GM04504 (cell line): ENCODE measurements at places on chromosomes 5 and 9.
A peak's percentile ranks its signal among the peaks of the same experiment; 100 is the strongest.

GRCh38 chr9:75903785-75904360 is 13.4 kb downstream of the PCSK5 start:
- DNase-seq: no peak

GRCh38 chr5:231661-232060 is 13.5 kb downstream of the SDHA start:
- DNase-seq: no peak

DNA sequence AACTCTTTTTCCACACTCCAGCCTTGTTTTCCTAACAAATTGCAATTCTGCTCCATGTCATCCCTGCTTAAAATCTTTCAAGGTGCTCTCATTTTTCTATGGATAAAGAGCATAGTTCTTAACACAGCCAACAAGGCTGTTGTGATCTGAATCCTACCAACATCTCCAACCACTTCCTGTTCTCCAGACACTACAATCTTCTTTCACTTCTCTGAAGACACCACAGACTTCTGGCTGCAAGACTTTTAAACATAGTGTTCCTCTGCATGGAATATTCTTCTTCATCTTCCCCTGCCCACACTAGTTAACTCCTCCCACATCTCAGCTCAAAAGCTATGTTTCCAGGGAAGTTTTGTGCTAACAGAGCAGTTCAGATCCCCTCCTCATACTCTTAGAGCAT is 404.8 kb downstream of the MAN2A1 start:
- no peak for DNase-seq

- no peak for DNase-seq
Observed at GRCh38 chr5:165574100-165574499, 2068.7 kb downstream of the MAT2B start.

DNA sequence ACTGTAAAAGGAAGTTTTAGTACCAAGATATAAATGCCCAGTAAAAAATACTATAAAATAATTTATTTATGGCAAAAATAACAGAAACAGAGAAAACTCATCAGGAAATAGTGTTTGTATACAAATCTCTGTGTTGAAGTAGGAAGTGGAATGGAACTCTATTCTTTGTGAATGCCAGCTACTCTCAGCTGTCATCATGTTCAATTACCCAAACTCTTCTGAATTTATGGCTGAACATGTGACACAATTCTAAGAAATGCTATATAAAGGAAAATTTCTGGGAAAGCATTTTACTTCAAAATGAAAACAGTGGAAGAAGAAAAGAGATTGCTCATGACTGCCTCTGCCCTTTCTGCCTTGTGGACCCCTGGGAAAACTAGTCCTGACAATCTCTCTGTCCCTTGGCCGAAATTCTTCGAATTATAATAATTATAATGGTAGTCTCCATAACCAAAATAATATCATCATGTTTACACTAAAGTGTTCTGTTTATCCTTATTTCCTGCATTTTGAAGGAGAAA is 522.3 kb upstream of the ST8SIA4 start:
- peak; percentile 17 for DNase-seq

- DNase-seq: no peak
Observed at GRCh38 chr9:78213712-78214111, 22.2 kb upstream of the CEP78 start.

DNA sequence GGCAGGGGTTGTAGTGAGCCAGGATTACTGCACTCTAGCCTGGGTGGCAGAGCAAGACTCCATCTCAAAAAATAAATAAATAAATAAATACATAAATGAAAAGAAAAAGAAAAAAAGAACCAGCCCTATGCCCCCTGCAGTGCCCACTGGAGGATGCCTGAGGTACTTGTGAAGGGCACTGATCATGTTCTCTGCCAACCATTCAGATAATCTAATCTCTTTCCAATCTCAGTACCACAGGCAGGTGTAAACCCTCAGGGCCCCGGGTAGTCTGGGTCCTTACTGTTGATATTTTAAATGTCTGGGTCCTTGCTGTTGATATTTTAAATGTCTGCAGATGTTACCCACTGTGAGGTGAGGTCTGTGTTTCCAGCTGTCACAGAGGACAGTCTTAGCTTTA is 321.8 kb upstream of the ADCY2 start:
- no peak for DNase-seq

- DNase-seq: no peak
Observed at GRCh38 chr5:59758566-59758965, 135.0 kb downstream of the PDE4D start.

- no peak for DNase-seq
Observed at GRCh38 chr9:318646-319045, 104.0 kb downstream of the DOCK8 start.

DNA sequence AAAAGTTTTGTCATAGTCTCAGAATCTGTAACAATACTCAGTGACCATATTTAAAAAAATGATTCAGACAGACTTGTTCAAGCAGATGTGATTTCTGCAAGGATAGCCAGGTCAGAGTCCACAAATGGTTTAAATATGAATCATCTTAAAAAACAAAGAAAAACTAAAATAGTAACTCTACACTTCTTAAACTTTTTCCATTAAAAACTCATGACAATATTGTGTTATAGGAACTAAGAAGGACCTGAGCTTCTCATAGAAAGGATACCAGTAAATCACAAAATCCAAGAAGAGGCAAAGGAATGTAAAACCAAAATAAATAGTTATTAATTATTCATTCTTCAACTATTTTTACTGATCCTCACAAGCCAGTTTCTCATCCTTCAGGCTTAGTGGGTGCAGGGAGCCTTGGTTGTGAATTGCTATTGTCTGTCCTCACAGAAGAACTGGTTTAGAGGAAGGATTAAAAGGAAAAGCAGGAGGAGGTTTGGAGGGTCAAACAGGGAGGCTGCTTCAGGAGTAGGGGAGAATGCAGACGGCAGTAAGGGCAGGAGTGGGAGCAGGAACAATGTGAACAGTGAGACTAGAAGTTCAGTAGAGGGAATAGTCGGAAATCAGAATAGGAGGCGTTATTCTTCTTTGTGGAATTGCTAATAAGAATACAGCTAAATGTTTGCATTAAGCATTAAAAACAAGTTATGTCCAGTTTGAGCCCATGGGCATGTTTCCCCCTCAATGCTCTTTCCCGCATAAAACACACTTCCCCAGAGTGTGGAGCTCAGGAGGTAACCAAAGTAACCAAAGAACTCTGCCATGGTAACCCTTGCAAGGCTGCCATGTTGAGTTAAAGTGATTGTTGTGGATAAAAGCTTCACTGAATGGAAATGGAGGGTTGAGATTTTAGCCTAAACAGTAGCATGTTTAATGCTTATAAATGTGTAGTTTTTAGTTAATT is 110.7 kb downstream of the CCDC192 start:
- DNase-seq: peak; percentile 49

- DNase-seq: no peak
Observed at GRCh38 chr9:114288193-114289091, 34.5 kb upstream of the ORM1 start.

GRCh38 chr5:169339869-169340268 is 38.9 kb upstream of the SLIT3 start:
- no peak for DNase-seq

GRCh38 chr5:56307714-56308333 is 74.7 kb upstream of the ANKRD55 start:
- no peak for DNase-seq

GRCh38 chr9:131487621-131488031 is 15.1 kb upstream of the POMT1 start:
- DNase-seq: no peak

- DNase-seq: peak; percentile 51
Observed at GRCh38 chr9:87324613-87325194, 173.0 kb upstream of the DAPK1 start.

DNA sequence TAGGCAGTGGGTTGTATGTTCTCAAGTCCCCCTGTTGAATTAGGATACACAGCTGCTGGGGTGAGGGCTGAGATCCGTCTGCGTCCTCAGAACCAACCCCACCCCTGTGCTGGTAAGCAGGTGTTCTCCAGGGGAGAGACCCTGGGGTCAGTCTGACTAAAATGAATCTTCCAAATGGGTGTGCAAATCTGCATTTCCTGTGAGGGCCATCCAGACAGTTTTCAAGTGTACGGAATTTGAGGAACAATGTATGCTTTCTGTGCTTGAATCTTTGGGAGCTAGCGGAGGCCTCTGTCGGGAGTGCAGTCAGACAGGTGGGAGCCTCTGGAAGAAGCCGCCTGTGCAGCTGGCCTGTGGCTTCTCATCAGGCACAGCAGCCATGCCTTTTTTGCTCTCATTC is 122.9 kb downstream of the MACROH2A1 start:
- no peak for DNase-seq

- DNase-seq: no peak
Observed at GRCh38 chr9:12289711-12290110, 403.5 kb upstream of the TYRP1 start.

GRCh38 chr5:123783421-123783820 is 271.4 kb downstream of the CSNK1G3 start:
- no peak for DNase-seq

GRCh38 chr9:113179839-113180238 is 29.0 kb downstream of the SLC31A2 start:
- no peak for DNase-seq

DNA sequence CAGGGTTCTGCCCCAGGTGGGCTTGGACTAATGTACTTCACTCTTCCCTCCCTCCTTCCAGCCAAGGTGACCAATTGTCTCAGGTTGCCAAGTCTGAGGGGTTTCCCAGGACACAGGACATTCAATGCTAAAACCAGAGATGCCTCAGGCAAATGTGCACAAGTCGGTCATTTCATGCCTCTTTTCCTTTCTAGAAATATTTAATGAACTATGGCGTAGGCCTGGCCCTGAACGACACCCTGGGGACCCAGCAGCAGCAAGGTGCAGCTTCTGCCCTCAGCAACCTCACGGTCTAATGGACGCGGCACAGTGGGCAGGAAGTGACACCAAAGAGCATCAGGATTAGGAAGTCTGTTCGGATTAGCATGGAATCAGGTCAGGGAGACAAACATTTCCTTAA is 148.1 kb downstream of the MTX3 start:
- no peak for DNase-seq

- DNase-seq: peak; percentile 42
Observed at GRCh38 chr9:27194401-27195091, 85.5 kb downstream of the TEK start.

GRCh38 chr5:32542216-32543059 is 42.9 kb upstream of the SUB1 start:
- no peak for DNase-seq

DNA sequence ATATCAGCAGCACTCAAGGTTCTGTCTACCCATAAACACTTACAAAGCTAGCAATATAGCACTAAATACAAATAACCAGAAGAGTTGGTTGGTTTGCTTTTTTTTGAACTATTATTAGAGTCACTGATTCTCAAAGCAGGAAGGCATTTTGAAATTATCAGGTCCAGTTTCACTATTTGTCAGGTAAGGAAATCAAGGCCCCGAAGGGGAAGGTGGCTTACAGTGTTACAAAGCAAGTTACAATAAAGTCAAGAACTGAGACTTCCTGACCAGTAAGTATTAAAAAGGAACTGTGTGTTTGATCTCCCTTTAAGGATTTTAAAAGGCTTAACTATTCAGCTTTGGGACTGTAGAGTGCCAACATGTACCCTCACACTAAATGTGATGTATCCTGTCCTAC is 10.8 kb downstream of the C5orf15 start:
- no peak for DNase-seq

DNA sequence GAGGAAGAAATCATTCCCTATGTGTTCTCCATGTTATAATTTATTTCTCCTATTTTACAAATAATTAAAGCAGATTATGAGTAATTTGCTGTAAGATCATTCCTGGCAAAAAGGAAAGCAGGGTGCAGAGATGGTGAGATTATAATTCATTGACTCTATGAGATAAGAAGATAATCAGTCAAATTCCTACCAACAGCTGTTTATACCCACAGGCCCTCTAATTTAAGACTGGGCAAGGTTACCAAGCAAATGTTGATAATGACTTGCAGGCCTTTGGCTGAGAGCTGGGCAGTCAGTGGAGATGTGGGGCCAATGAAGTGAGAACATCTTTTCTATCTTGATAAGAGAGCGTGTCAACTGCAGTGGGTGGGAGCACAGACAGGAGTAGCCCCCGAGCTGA is 222.7 kb downstream of the ICE1 start:
- no peak for DNase-seq

DNA sequence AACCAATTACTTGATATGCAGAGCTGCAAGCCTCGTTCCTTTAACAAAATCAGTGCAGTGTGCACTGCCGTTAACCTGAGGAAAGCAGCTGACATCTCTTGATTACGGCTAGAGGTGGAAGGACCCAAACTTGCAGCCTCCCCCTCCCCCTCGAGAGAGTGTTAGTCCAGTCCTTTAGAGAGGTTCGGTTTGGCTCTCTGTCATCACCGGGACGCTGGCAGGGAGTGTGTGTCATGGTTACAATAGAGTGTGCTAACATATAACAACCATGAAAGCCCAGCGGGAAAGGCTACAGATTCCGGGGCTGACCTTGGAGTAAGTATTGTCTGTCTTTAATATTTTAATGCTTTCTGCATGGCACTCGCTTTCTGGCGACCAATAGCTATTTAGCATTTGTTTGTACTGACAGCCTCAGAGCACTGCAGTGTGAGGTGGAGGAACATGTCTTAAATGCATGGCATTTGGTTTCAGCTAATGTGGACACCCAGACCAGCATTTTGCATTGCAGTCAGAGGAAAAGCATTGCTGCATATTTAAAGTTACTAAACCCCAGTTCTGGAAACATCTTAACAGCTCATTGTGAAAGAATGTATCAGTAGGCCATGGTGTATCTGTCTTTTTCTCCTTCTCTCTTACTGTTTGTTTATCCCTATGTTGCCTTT is 237.5 kb downstream of the CD180 start:
- peak; percentile 35 for DNase-seq

DNA sequence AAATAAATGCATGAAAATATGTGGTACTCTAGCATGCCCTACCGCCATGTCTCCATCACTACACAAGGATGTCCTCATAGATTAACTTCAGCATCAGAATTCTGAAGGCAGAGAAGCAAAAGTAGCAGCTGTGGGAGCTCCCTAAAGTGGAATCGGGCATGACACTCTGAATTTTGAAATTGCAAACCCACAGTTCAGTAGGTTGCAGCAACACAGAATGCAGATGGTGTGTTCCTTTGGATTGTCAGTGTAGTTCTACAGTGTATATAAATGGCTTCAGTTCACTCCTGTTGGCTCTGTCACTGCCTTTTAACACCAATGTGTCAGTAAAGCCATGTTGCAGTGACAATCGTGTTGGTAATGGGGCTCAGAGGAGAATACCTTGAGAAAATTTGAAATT is 973.6 kb upstream of the WWC1 start:
- DNase-seq: no peak

DNA sequence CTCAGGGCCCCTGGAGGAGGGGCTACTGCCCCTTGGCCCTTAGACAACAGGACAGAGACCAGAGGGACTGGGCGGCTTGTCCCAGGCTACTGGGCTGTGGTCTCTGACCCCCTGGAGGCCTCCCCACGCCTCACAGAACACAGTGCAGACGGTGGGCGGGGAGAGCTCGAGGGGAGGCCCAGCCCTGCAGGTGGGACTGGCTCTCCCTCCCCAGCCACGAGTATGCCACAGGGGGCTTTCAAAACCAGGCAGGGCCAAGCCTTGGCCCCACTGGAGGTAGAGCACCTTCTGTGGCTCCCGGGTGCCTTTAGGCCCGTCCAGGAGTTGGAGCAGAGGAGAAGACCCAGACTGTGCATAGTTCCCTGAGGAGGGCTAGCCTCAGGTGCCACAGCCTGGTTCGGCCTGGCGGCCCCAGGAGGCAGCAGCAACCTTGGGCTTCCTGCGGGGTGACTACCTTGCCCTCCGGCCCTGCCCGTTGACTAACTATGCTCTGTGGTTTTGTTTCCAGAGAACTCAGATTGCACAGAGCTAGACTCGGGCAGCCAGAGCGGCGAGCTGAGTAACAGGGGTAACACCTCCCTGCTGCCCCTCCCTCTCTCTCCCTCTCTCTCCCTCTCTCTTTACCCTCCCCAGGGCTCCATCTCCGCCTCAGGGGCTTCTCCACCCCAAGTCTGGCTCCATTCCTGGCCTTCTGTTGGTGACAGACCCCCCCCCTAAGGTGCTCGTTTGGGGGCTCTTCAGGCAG is 15.5 kb downstream of the CARD19 start:
- no peak for DNase-seq
